Cortex of kidney (tissue), 1 donor: ENCODE measurements at places on chromosomes 1 and 21.

DNA sequence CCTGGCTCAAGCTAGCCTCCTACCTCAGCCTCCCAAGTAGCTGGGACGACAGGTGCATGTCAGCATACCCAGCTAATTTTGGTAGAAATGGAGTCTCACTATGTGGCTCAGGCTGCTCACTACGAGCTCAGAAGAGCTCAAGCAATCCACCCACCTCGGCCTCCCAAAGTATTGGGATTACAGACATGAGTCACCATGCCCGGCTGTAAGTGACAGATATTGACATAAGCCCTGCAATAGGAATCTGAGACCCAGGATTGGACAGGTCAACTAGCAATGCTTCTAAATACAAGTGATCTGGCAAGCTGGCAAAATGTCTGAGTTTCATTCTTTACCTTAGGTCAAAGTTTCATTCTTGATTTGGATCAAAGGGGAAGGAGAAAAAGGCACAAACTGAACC lies 40.5 kb upstream of the H6PD start:
- DNase-seq, result no peak

GRCh38 chr1:67001682-67002425 lies 52.1 kb downstream of the SLC35D1 start:
- no peak for DNase-seq

GRCh38 chr21:39079617-39080016 lies 103.6 kb downstream of the PSMG1 start:
- DNase-seq, result no peak

DNA sequence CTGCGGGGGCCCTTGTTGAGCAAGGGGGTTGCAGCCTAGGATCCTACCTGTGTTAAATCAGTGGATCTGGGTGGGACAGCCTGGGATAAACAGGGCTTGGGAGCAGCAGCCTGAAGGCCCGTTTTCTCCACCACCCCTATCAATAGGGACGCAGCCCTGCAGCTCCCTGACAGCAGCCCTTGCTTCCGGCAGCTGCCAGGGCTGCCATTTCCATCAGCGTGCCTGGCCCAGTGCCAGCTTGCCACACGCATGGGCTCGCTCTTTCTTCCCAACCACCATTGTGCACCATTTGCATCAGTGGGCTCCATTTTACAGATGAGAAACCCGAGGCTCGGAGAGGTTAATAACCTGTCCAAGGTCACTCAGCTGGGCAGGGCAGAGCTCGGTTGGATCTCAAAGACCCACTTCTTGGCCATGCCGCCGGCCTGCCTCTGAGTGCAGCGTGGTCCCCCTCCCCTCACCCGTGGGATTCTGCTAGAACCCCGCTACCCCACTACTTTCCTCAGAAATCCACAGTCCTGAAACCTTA lies 3.8 kb downstream of the WNT4 start:
- no peak for DNase-seq

- DNase-seq, result no peak
These were observed 30.2 kb downstream of the TMPRSS2 start for GRCh38 chr21:41477641-41478318.

DNA sequence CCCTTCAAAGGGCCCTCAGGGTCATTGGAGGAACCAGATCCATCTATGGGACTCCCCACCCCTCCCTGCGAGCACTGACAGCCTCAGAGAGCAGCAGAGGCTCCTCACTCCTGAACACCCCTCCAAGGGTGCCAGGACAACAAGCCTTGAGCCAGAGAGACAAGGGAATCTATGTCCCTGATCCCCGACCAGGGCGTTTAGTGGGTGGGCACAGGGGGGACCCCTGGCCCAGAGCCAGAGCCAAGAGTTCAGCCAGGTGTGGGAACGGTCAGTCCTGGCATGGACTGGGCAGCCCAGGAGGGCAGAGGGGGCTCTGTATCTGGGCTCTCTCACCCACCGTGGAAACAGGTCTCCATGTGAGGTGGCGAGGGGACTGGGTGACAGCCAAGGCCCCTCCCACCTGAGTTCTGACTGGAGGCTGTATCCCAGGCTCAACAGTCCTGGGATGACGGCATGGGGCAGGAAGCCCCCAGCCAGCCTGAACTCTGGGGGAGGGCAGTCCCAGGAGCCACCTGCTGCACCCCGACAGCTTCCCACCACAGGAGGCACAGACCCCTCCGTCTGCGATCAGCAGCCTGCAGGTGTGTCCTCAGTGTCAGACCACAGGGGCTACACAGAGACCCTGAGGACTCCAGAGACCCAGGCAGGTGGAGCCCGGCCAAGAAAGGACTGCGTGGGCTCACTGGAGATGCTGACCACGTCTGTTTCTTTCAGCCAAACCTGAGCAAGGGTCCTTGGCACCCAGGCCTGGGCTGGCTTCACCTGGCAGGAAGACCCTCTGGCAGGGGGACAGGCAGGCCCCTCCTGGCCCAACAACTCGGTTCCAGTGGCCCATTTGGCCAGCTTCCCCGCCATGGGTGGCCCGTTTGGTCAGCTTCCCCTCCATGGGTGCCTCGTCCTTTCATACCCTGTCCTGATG lies 11.2 kb upstream of the SRARP start:
- DNase-seq, result no peak

DNA sequence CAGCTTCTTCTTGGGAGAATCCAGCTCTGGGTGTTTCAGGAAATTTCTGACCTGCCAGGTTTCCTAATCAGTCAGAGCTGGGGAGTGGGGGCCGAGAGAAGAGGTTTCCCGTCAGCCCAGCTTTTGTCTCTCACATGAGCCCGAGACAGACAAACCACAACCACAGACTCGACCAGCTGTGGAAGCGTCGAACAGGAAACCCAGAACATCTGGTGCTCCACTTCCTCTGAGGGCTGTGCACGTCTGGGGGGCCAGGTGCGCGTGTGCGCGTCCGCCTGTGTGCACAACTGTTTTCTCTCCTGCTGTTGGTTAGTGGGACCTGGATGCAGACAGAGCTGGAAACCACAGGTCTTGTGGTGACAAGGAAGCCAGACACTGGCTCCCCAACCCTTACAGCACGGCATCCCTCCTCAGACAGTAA lies 113.0 kb upstream of the SLC25A33 start:
- no peak for DNase-seq

DNA sequence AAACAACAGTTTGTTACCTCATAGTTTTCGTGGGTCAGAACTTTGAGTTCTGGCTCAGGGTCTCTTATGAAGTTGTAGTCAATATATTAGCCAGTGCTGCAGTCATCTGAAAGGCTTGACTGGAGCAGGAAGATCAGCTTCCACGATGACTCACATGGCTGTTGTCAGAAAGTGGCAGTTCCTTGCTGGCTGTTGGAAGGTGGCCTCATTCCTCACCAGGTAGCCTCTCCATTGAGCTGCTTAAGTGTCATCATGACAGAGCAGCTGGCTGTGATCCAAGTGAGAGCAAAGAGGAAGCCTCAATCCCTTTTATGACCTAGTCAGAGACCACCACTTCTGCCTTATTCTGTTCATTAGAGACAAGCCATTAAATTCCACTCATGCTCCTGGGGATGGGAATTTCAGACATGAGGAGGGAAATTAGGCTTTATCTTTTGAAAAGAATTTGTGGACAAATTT lies 5.6 kb downstream of the OSBPL9 start:
- no peak for DNase-seq

DNA sequence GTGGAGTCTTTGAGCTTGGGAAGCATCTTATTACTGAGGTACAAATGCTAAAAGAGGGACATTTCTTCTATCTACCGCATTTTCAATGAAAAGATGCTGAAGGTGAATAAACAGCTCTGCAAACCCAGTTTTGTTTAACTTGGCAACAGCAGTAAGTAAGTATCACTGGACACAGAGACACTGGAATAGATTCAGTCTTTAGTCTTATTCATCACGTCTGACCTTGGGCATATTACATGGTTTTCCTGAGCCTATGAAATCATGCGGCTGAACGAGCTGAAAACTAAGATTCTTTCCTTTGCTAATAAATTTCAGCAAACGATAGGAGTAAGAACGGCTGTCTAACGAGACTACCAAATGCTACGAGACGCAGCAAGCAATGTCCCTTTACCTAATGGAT lies 207.4 kb downstream of the GABPA start:
- DNase-seq, result no peak

DNA sequence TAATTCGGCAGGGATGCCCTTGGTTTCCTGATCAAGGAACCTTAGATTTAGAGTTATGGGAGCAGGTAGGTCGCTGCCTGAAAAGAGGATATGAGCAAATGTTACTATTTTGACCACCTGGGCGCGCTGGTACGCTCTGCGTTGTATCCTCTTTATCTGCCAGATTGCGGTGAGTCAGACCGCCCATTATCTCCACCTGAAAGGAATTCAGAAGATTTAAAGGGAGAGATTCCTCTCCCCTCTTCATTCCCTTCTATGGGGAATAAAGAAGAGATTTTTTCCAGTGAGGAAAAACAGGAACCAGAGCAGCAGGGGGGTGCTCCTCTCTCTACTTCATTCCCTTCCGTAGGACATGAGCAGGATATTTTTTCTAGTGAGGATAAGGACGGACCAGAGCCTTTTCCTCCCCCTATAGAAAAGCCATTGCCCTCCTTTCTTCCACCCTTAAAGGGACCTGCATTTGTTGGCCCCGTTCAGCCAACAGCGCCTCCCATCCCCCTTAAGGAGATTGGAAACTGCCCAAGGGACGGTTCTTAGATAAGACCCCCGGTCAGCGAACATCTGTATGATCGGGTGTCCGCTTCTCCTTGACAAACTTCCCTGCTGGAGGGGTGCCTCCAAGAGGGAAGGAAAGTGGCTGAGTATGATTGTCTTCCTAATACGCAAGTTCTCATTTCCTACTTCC lies 34.1 kb downstream of the CLCA1 start:
- DNase-seq, result no peak

GRCh38 chr1:42454403-42454802 lies 1.4 kb downstream of the ZMYND12 start:
- no peak for DNase-seq

DNA sequence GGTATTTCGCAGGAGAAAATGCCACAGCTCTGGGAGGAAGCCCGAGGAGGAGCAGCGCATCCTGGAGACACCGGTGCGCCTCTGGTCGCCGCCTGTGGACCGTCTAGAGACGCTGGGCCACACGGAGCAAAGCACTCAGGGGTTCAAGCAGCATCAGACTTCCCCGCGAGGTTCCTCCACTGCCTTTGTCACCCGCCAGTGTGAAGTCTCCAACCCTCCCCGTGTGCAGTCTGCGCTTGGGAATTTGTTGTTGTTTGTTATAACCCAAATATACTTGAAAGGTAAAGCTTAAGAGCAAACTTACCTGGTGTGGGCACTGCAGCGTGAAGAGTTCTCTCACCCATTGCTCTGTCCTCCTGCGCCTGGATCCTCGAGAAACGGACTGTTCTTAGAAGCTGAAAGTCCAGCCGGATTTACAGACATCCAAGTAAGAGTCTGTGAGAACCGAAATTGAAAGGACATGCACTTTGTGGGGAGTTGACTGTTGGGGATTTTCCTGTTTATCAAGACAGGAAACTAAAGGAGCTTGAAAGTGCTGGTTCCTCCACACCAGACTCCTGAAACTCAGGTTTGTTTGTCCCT lies at the start of gene GBP4:
Gene GBP4 (minus strand): TSS at position 452 of the 582 bp plus-strand sequence. CDS start 108 bp downstream, at position 344.
- DNase-seq, result no peak

GRCh38 chr1:78491451-78492071 lies 787 bp downstream of the PTGFR start:
- no peak for DNase-seq

DNA sequence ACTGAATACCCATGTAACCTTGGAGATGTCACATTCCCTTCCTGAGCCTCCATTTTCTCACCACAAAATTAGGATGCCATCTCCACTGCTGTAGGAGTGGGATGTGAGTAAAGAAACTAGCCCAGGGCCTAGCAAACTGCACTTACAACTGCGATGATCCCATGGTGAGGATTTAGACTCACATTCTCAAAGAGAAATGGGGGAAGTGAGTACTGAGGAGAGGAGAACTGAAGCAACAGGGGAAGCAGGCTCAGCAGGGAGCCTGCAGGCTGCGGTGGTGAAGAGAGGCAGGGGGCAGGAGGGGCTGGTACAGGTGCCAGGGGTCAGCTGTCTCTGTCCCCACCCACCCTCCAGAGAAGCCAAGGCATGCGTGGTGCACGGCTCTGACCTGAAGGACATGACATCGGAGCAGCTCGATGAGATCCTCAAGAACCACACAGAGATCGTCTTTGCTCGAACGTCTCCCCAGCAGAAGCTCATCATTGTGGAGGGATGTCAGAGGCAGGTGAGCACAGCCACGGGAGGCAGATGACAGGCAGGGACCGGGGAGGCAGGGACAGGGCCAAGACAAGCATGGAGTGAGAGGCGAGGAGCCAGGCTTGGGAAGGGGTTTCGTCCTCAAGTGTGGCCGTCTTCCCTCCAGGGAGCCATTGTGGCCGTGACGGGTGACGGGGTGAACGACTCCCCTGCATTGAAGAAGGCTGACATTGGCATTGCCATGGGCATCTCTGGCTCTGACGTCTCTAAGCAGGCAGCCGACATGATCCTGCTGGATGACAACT lies 16.4 kb upstream of the ATP1A4 start:
- no peak for DNase-seq

DNA sequence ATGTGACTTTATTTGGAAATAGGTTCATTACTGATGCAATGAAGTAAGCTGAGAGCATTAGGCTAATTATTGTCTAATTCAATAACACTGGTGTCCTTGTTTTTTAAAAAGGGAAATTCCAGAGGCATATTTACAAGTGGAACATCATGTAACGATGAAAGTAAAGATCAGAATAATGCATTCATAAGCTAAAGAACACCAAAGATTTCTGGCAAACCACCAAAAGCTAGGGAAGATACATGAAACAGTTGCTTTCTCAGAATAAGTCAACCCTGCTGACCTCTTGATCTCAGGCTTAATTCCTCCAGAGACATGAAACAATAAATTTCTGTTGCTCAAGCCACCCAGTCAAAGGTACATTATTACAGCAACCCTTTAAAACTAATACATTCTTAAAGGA lies 20.3 kb upstream of the IFI16 start:
- DNase-seq, result no peak

- DNase-seq, result no peak
These were observed 125.7 kb upstream of the GADD45A start for GRCh38 chr1:67559222-67559700.

- DNase-seq, result no peak
These were observed 26.9 kb upstream of the CCN1 start for GRCh38 chr1:85553416-85554335.

DNA sequence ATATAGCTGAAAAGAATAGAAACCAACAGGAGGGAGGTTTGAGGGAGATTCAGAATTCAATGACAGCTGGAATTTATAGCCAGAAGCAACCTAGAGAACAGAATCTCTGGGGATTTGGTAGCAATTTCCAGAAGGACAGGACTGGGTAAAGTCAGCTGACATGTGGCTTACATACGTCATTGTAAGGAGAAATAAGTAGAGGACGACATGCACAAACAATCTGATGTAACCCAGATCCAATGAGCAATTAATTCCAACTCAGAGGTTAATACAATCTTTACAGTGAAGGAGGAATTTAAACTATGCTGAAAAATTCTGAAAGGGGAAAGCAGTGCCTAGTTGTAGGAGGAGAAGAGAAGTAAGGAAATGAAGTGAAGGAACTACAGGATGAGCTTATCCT lies 383.9 kb downstream of the PTBP2 start:
- no peak for DNase-seq

- DNase-seq, result no peak
These were observed 328.5 kb downstream of the KIF26B start for GRCh38 chr1:245483247-245483646.

DNA sequence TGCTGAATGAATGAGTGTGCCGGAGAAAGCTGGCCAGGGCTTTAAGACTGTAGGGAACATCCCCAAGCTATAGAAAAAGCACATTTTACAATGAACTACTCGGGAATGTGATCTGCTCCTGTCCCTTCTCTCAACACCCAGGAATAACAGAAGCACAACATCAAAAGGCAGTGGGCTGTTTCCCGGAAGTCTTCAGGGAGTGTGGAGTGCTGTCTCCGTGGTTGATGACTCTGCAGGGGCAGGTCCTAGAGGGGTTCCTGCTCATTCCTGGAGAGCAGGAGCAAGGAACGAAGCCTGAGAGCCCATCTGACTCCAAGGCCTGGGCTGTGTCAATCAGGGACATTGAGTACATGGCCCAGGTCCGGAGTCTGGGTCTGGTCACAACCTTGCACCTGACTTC lies 4.9 kb upstream of the IL22RA1 start:
- no peak for DNase-seq
